ENCODE measurements at places on chromosomes 1 and 21.

- DNase-seq: no peak
These were observed 24.9 kb downstream of the ETNK2 start for GRCh38 chr1:204126956-204127355.

- no peak for DNase-seq
These were observed 74.1 kb downstream of the GADD45A start for GRCh38 chr1:67759066-67759465.

GRCh38 chr1:165367375-165367993, 11.0 kb upstream of the LMX1A start:
- DNase-seq: peak; percentile 71

DNA sequence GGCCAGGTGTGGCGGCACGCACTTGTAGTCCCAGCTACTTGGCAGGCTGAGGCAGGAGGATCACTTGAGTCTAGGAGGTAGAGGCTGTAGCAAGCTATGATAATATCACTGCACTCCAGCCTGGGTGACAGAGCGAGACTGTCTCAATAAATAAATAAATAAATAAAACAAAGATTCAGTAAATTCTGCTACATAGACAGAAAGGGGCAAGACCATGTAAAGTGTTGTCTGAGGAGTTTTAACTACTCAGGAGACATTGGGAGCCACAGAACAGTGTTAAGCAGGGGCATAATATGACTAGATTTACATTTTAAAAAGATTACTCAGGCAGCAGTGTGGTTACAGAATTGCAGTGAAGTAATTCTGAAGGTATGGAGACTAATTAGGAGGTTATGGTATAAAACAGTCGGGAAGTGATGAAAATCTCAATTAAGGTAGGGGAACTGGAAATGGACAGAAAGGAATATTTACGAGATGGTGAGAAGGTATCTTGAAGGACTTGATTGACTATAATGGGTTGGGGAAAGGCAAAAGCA, 94.7 kb downstream of the ATP1B1 start:
- DNase-seq: no peak

- no peak for DNase-seq
These were observed 5.8 kb upstream of the RERE start for GRCh38 chr1:8823295-8823664.

DNA sequence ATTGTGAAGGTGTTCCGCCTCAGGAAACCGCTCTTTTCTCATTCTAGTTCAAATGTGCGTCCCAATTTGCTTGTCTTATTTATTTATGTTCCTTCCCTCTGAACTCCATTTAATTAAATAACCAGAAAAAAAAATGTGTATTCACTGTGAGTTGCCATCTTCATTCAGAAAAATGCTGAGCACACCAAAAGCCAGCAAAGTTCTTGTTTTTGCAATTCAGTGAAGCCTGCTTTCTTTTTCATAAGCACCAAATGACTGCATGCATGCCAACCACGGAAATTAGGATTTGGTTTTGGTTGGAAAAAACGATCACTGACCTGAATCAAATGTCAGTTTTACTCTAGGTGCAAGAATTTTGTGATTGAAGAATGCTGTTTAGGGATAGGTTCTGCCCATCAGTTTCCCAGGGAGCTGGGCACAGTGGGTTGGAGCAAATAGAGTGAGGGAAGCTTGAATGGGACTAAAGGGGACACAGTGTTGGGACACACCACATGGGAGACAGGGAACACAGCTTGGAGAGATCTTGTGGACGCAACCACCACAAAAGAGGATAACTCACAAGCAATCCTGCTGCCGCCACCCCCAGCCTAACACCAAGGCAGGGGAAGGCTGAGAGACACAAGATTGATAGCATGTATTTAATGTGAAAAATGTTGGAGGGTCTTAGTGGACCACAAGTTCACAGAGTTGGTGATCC, 183.4 kb upstream of the GALNT2 start:
- no peak for DNase-seq

DNA sequence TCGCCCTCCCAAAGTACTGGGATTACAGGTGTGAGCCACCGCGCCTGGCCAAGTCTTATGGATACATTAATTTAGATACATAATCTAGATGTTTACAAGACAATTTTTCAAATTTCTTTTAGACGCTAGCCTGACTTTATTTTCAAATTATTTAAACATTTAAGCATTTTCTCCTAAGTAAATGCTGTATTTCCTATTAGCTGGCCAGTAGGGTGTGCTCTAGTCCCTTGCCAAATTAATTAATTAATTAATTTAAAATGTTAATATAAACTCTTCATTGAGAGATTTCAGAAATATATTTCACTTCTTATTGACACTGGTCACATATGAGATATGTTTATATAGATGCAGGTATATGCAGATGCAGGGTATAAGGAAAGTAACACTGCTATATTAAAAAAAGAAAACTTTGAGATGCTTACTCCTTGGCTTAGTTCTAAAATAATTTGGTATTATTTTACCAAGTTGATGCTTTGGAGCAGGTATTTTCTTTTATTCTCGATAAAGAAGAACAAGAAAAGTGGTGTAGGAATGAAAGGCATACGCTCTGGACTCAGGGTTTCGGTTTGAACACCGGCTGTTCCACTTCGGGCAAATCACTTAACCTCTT, 5.2 kb upstream of the ERRFI1 start:
- peak; percentile 18 for DNase-seq

GRCh38 chr1:109133815-109134214, 19.9 kb downstream of the ELAPOR1 start:
- DNase-seq: no peak

- DNase-seq: no peak
These were observed 7.2 kb upstream of the GUCA2B start for GRCh38 chr1:42145764-42146625.

DNA sequence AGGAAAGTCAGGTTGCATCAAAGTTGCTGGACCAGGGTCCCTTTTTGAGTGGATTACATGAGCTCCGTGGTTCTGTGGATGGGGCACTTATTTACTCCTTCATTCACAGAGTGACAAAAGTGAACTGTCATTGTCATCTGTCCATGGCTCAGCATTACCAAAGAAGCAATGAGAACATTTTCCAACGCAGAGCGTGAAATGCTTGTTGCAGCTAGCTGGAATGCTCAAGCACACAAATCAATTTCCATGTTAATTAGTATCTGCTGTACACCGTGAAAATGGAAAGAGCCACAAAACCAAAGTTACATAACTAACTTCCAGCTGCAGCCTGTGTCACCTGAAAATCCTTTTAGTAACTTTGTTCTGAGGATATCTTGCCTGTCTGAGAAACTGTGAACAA, 78.9 kb downstream of the MT1HL1 start:
- DNase-seq: no peak

- DNase-seq: no peak
These were observed 171.4 kb upstream of the HMGB4 start for GRCh38 chr1:33692206-33693188.

- DNase-seq: no peak
These were observed 122.2 kb upstream of the HOOK1 start for GRCh38 chr1:59692591-59692990.

Data from activated CD4-positive, alpha-beta T cell treated with anti-CD3 and anti-CD28 coated beads, Interleukin-2, amount 50 U/mL, for 16 hours (primary cell).